Activated CD8-positive, alpha-beta memory T cell treated with anti-CD3 and anti-CD28 coated beads, Interleukin-2, amount 10 ng/mL, durations not matched to agents 7 days and 5 days (primary cell): ENCODE measurements at places on chromosomes 5 and 9. TPM values are rescaled to one million over a fixed set of nuclear protein-coding genes. Genes with fewer than 3 reads are reported as not detected.
A peak's percentile ranks its signal among the peaks of the same experiment; 100 is the strongest.

- DNase-seq: no peak
These were observed 129.3 kb upstream of the SEMA6A start for GRCh38 chr5:116703941-116704340.

Gene ECM2
- not detected for total RNA-seq

DNA sequence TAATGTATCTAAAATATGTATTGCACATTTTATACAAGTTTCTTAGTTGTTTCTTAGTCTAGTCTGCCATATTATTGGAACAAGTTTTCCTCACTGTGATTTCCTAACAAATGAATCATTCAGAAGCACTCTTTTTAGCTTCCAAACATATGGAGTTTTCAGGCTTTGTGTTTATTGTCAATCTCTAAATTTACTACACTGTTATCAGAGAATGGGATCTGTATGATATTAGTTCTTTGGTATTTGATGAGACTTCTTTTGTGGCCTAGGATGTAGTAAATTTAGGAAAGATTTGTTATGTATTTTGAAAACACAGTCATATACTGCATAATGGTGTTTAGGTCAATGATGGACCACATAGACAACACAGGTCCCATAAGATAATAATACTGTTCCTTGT, 25.7 kb downstream of the SREK1IP1 start:
- no peak for DNase-seq

DNA sequence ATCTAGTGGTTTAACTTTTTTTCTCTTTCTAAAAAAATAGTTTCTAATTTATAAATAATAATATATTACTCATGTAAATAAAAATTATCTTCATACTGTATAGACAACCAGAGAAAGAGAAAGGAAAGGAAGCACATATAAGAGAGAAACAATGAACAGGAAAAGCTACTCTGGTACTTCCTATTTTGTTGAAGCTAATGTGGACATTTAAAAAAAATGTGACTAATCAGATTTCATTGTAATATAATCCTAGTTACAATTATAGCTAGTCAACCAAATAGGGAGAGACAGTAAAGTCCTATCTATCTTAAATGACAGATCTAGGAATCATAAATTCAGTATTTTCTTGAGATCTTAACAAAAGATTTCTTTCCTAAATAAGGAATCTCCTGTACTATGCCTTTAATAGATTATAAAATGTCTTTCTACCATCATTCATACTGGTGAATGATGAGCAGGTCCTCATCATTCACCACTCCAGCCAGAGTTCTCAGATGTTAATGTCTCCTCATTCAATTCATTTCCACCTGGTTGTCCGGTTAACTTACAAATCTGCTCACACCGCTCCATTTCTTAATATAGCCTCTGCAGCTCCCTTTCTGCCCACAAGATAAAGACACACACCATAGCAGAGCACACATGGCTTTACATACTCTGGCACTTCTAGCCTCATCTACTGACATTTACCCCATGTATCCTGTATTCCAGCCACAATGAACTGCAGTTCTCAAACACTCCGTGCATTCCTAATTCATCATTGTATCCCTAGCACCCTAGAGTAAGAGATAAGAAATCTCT, 30.9 kb downstream of the ZFR start:
- no peak for DNase-seq

DNA sequence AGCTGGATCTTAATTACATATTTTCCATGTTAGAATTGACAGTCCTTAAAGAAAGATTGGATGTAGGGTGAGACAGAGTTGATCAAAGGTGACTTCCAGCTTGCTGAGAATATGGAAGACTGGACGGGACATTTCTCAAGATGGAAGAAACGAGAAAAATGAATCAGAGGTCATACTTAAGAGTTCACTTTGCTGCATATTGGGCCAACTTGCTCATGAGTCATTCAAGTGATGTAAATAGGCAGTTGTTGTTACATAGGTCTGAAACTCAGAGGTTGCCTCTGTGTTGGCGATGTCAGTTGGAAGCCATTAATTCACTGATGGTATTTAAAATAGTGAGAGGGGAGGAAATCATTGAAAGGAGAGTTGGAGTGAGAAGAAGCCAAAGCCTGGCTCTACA, 132.8 kb downstream of the CD180 start:
- DNase-seq: no peak

- DNase-seq: no peak
These were observed 55.2 kb upstream of the ERBIN start for GRCh38 chr5:65871182-65871581.

DNA sequence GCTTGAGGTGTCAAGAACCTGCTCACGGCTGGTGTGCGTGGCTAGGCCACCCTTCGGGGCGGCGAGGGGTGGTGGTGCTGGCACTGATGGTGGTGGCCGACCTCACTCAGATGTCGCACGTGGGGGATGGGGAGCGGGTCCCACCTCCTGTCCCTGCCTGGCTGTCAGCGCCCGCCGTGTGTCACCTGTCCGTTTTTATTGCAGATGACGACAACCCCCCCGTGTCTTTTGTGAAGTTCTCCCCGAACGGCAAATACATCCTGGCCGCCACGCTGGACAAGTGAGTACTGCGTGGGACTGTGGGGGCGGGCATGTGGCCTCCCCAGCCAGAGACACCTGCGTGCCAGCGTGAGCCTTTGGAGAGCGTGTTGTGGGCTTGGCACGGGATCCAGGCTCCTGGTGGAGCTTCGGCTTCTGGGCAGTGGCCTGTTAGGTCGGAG, 10.1 kb downstream of the RNU6ATAC start:
- no peak for DNase-seq

GRCh38 chr9:69817202-69817601, 3.4 kb upstream of the CFAP95 start:
- DNase-seq: no peak

- no peak for DNase-seq
These were observed 293.8 kb downstream of the OSTF1 start for GRCh38 chr9:75382126-75382525.

Gene FAM169A
- 4.5 TPM for total RNA-seq

GRCh38 chr9:15307523-15307841, 466 bp upstream of the TTC39B start:
- no peak for DNase-seq

DNA sequence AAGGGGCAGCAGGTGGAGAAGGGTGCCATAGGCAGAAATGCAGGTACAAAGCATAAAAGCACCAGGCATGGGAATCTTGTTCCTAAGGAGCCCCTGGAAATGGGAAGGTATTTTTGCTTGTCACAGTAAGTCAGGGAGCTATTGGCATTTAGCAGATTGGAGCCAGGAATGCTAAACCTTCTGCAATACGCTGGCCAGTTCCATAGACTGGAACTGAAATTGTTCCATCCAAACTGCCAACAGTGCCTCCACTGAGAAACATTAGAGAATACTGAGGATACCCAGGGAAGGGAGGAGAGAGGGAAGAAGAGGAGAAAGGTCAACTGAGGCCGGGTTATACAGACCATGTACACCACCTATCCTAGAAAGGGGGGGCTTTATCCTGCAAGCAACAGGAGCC, 162.7 kb downstream of the MED27 start:
- DNase-seq: no peak

Gene PCDHB11
- not detected for total RNA-seq

Gene CCL27
- total RNA-seq: not detected

DNA sequence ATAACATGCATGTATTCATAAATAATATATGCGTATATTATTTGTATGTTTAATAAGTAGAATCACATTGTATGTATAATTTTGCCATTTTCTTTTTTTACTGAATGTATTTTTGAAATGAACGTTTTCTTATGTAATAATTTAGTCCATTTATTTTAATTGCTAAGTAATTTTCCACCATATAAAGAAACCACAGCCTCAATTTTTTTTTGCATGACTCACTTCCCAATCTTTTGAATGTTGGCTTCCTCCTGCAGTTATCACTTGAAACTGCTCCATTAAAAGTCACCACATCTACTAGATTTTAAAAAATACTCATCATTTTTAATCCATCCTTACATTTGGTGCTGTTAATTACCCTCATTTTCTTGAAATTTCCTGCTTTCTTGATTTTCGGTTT, 363.3 kb upstream of the MEF2C start:
- no peak for DNase-seq

Gene FOXI1
- not detected for total RNA-seq

DNA sequence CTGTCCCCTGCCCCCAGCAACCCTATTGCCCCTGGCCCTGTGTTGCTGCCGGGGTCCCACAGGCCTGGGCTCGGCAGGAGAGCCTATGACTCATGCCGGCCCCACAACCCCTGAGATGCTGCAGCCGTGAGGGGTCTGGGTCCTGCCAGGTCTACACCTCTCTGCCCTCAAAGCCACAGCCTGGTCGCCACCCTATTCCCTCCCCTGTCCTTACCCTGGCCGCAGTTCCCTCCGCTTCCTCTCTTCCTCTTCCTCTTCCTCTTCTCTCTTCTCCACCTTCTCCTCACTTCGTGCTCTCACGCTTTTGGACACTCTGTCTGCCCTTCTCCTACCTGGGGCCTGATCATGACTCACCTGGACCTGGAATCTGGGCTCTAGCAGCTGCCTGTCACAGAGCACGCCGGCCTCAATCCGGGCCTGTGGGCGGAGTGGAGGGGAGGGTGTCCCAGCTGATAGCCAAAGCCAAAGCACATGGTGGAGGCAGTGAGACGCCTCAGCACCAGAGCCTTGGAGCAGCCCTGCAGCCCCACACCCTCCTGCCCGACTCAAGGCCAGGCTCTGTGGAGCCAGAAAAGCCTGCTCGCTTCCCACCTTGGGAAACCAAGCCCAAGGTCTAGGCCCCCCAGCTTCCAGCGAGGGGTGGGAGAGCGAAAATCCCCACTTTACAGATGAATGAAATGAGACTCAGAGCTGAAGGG, 26.8 kb upstream of the CSF1R start:
- peak; percentile 35 for DNase-seq

GRCh38 chr5:75002271-75002670, 50.1 kb downstream of the GCNT4 start:
- DNase-seq: no peak

- DNase-seq: no peak
These were observed 17.9 kb downstream of the FGF18 start for GRCh38 chr5:171437286-171437821.

DNA sequence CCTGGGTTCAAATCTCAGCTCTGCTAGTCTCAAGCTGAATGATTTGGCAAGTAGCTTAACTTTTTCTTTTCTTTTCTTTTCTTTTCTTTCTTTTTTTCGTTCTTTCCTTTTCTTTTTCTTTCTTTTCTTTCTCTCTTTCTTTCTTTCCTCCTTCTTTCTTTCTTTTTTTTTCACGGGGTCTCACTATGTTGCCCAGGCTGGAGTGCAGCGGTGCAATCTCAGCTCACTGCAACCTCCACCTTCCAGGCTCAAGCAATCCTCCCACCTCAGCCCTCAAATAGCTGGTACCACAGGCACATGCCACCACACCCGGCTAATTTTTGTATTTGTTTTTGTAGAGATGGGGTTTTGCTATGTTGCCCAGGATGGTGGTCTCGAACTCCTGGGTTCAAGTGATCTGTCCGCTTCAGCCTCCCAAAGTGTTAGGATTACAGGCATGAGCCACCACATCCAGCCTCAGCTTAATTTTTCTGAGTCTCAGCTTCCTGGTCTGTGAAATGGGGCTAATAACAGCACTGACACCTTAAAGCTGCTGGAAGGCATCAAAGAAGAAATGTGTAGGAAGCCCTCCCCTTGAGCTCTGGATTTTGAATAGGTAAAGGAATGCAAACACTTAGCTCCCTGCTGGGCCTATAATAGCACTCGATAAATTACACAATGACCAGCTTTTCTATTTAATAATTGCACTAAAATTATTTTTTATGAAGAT, 17.5 kb upstream of the PPARGC1B start:
- DNase-seq: no peak

- no peak for DNase-seq
These were observed at the start of gene TEK for GRCh38 chr9:27108981-27109541. TEK (plus strand) TSS chr9:27109225; CDS start chr9:27109591, 366 bp downstream.

DNA sequence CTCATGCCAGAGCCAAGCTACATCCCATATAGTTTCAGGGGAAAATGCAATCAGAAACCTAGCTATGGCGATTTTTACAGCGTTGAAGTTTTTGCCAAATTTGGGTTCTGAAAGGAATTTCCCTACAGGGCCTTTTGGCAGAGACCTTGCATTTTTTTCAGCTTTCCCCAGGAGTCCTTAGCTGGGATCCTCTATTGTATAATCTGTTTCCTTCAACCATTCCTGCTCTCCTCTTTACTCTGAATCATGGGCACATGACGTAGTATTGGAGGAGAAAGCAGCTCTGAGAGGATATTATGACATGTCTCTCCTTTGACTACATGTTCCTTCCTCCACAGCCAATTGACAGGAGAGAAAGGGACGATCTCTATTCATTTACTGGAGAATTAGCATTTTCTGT, 118.5 kb upstream of the ERCC6L2 start:
- DNase-seq: no peak

- DNase-seq: no peak
These were observed 97.3 kb downstream of the ANKRD18A start for GRCh38 chr9:38523121-38523520.

DNA sequence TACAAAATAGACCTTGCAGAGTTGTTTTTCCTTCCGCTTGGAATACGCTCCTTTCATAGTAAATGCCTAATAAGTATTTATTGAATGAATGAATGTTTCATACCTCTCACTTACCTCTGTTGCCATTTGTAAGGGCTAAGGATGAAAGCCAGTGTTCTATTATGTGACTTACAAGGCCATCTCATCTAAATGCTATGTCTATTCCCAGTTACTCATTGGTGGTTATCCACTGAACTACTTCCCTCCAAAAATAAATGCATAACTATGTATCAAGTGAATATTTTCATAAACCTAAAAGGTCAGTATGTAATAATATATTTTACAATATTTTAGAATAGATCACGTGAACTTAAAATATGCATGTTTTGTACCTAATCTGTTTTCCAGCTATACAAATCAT, 670.5 kb upstream of the RGMB start:
- no peak for DNase-seq

Gene PFN3
- not detected for total RNA-seq

- no peak for DNase-seq
These were observed 35.8 kb downstream of the ALG2 start for GRCh38 chr9:99185934-99186333.

- DNase-seq: no peak
These were observed 1131.1 kb upstream of the WWC1 start for GRCh38 chr5:167160388-167160787.

DNA sequence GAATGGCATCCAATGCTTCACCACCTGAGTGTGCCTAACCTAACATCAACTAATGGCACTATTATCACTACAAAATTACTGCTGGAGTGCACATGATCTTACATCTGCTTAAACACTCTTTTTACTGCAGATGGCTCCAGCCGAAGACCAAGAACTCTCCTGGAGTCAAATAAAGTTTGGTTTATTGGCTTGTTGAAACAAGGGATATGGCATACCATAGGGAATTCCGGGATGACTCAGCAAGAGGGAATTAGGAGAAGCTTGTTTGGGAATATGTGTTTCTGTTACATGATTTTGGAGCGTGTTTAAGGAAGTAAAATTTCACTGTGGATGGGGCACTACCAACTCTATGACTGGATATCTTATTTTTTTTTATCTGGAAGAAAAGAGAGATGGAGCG, 872.6 kb downstream of the DTWD2 start:
- DNase-seq: no peak

DNA sequence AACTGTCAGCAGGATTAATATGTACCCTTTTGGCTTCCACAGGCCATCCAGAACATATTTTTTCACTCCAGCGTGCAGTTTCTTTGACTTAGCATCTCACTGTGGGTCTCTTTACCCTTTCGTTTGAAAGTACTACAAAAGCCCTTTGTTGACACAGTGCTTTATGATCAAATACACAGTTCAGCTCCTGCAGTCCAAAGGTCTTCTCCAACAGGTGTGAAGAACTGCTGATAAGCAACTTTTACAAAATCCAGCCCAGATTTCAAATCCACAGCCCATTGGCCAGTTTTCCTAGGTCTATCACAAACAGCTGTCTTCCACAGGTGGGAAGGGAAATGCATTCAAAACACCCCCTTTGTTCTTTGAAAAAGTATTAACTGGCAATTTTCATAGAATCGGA, 54.8 kb downstream of the MYO10 start:
- no peak for DNase-seq
